ENCODE measurements at places on chromosomes 3 and 15.

DNA sequence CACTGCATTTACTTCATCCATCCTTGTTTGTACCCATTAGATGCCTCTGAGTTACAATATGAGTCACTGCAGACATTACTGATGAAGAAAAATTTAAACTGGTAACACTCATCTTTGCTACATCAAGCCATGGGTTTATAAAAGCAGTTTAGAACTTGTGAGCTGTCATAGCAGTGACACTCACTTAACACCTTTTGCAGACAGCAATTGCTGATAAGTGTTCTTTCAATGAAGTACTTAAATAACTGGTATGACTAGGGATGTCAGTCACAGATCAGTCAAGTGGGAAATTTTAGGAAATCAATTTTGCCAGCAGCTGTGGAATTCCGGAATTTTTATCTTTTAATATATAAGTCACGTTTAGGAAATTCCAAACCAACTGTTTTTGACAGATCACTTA lies 643.0 kb downstream of the TBL1XR1 start:
- no peak for DNase-seq

- peak; percentile 58 for DNase-seq
Measured at GRCh38 chr3:62201438-62202035, 171.8 kb downstream of the FEZF2 start.

- DNase-seq, result no peak
Measured at GRCh38 chr3:65268426-65268825, 580.6 kb upstream of the ADAMTS9 start.

DNA sequence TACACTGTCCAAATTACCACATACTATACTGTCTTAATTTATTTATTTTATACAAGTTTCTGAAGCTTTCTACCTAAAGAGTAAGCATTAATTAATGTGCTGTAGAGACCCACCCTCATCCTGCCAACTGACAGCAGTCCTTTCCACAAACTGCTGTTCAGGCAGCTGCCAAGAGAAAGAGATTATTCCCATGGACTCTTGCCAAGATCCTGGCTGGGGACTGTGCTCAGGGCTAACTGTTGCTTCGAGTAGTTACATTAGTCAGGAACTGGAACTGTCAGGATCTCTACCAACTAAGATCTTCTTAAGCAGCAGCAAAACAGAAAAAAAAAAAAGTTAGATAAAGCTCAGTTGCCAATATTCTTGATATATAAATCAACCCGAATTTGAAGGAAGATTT lies 398.8 kb downstream of the MECOM start:
- DNase-seq, result no peak

DNA sequence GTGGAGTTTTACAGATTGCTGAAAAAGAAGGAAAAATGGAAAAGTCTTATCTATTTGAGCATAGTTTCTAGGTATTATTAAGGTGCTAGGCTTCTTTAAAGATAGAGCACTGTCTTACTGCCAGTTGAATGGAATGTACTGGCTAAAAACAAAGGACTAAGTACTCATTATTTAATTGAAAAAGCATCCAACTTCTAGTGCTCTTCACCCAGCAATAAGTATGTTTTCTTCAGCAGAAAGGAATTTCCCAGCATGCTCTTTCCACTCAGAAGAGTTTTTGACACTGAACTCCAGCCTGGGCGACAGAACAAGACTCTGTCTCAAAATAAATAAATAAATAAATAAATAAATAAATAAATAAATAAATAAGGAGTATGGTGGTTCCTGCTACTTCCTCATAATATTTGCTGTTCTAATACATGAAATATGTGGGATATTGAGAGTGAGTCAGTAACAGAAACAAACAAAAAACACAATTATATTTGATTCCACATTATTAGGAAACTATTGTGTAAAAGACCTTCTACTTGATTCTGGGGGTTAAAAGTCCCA lies 70.6 kb downstream of the ATP13A4 start:
- DNase-seq, result no peak

DNA sequence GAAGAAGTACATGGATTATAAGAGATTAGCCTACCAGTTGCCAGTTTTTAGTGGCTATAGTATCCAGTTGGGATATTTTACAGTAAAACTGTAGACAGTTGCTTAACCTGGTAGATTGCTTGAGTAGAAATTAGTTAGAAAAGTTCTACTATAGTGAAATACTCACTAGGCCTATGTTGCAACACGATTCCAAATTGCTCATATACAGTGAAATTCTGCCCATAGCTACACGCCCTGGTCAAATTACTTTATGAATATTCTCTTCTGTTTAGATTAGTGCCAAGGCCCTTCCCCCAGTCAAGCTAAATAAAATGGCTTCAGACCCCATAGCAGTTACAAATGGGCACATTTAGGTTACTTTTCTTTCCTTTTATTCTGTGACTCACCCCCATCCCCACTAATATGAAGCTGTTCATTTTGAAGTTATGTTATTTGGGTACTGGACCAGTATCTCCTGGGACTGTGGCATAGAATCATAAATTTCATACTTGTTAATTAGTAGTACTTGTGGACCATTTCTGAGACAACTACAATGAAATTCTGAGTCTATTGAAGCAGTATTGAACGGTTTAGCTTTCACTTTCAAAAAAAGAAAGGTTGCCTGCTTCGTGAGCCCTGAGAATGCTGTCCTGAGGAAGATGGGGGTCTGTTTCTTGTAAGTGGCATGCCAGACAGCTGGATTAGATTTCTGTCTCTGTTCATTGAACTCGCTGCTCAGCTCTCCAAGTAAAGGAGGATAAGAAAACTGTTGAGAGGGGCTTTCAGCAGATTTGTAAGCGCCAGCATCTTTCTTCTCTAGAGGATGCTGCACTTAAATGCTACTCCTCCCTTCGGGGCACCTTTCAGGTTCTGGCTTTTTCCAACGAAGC lies 65.8 kb upstream of the CFAP20DC start:
- no peak for DNase-seq

GRCh38 chr3:14785207-14786155 lies 33.3 kb upstream of the FGD5 start:
- DNase-seq, result no peak

GRCh38 chr3:44042772-44043171 lies 198.9 kb upstream of the TOPAZ1 start:
- DNase-seq, result no peak

GRCh38 chr3:109809513-109809912 lies 472.2 kb upstream of the DPPA4 start:
- no peak for DNase-seq

GRCh38 chr3:122258757-122259371 lies 66.2 kb upstream of the CSTA start:
- DNase-seq, result peak; percentile 84

DNA sequence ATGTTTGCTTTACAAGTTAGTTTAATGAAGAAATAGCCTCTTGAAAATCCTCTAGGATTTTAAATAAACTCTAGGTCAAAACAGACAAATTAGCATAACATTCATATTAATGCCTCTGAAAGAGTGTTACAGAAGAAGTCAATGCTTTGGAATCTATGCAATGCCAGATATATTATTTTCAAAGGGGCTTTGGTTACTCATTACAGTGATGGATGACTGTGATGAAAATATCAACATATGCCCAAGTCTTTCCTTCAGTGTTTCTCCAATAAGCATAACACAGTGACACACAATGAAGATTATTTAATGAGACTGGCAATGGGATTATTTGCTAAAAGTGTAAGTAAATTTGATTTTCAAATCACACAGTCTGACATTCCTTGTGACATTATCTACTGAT lies 1247.2 kb downstream of the ROBO2 start:
- no peak for DNase-seq

DNA sequence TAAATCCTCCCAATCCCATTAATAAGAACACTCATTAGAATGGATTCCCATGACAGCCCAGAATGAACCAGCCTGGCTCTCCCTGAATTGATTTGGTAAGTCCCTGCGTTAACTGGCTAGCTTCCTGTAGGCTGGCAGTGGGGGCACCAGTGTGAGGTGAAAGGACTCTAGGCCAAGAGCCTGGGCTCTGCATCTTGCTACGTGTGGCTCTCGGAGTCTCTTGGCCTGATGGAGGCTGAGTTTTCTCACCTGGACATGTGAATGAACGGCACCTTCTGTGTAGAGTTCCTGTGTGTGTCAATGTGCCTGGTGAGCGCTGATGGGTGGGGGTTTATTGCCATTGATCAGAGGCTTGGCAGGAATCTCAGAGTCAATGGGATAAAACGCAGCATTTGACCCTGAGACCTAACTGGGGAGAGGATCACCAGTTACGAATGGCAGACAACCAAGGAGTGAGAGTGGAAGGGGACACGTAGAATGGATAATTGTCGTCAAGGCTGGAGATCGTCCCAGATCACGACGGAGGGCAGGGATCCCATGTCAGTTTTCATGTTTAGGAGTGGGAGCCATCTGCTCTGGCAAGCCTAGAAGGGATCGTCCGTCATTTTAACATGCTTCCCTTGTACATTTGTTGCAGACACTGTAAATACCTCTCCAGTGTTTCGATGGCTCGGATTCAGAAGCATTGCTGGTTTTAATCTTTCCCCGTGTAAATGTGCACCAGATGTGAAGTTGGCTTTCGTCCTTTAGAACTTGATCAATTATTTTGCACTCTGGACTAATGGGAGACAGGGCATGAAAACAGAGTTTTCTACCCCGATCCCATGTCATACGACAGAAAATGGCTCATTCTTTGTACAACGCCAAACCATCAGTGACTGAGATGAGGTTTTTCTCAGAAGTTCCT lies 9.0 kb upstream of the KLF13 start:
- DNase-seq, result no peak

DNA sequence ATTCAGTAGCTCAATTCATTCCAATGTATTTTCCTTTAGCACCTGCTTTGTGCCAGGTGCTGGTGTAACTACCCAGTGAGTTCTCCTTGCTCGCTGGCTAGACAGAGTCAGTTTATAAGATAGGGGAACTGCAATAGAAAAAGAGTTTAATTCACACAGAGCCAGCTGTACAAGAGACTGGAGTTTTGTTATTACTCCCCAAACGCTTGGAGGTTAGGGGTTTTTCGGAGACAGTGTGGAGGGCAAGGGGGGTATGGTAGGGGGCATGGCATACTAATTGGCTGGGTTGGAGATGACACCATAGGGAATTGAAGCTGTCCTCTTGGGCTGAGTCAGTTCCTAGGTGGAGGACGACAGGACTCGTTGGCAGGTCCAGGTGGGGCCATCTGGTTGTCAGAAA lies 5.4 kb upstream of the CFAP91 start:
- no peak for DNase-seq

DNA sequence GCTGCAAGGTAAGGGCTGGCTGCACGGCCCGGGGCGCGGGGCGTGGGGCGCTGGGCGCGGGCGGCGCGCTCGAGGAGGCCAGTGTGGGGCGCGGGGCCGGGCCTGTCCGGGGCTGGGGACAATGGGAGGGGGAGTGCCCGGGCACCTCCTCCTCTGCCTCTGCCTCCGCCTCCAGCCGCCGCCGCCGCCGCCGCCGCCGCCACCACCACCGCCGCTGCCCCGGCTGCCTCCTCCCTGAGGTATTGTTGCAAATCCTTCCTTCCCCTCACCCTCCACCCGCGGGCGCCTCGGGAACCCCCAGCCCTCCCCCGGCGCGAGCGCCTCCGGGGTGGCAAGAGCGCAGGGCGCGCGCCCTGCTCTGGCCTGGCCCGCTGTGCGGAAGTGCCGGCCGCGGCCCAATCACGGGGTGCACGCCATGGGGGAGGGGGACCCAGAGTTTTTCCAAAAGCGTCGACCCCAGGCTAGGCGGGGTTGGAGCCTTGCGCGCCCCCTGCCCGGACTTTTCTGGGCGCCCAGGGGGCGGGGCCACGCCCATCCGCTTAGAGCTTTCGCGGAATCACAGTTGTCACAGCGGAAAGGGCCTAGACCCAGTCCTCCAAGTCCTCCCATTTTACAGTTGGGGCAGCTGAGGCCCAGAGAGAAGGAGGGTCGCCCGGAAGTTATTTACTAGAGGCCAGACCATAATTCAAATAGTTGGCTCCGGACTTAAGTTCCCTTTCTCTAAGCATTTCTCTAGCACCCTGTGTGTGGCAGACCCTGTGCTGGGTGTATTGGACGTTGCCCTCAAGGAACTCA lies at the start of gene LPP:
LPP (plus strand) TSS at position 144 of the 795 bp plus-strand sequence. CDS start 251,964 bp downstream, outside the sequence.
- peak; percentile 91 for DNase-seq

- DNase-seq, result peak; percentile 68
Measured at GRCh38 chr3:148962513-148962912, 28.8 kb upstream of the GYG1 start.

DNA sequence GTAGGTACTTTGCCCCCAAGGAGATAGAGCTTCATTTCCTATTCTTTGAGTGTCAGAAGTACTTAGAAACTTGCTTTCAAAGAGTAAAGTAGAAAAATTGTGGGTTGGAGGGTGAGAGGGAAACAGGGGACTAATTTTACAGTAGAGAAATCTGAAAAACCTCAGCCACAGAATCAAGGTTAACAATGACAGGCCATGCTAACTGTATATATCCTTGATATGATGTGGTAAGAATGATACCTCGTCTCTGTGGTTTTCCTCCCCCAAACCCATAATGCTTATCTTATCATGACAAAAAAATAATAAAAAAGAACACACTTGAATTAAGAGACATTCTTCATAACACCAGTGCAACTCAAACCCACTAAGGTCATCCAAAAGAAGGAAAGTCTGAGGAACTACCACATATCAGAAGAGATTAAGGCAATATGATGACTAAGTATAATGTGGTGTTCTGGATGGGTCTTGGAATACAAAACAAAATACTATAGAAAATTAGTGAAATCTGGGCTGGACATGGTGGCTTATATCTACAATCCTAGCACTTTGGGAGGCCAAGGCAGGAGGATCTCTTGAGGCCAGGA lies 360.4 kb downstream of the ULK4 start:
- DNase-seq, result no peak

GRCh38 chr3:151112731-151113130 lies 27.3 kb downstream of the MED12L start:
- DNase-seq, result no peak

- DNase-seq, result no peak
Measured at GRCh38 chr3:182895513-182896112, 84.7 kb downstream of the DCUN1D1 start.

GRCh38 chr3:28012830-28013229 lies 228.6 kb upstream of the CMC1 start:
- DNase-seq, result no peak

DNA sequence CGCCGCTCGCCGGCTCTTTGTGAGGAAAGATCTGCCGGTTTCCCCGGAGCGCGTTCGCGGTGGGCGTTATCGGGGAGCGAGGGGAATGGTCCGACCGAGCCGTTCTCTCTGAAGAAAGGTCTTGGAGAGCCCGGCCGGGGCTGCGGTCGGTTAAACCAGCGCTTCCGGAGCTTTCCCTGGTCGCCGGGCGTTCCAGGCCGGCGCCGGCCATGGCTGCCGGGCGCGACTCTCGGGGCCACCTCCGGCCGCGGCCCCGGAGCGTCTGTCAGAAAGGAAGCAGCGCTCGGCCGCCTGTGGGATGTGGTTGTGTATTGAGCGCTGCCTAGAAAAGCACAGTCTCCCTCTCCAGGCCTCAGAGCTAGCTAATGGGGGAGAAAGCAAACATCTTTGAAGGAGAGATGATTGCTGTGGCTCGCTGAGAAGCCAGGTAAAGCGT lies 731 bp downstream of the FYTTD1 start:
- peak; percentile 83 for DNase-seq

- DNase-seq, result no peak
Measured at GRCh38 chr3:110750201-110750600, 321.4 kb upstream of the NECTIN3 start.

DNA sequence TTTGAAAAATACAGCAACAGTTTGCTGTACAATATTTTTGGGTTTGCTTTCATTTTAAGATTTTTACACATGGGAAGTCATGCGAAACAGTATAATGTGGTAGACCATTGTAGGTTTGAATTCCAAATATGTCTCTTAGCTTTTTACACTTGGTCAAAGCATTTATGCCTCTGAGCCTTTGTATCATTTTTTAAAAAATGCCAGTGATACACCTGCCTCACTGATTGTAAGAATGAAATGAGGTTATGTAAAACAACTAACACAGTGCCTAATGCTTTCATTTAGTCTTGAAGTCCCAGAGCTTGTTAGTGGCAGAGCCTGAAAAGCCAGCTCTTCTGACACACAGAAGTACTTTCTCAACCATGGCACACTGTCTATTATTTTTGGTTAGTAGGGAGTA lies 202.0 kb downstream of the UBE2E2 start:
- DNase-seq, result no peak

All from iPS-NIHi11 (cell line).